ENCODE measurements at places on chromosomes 4 and X.

DNA sequence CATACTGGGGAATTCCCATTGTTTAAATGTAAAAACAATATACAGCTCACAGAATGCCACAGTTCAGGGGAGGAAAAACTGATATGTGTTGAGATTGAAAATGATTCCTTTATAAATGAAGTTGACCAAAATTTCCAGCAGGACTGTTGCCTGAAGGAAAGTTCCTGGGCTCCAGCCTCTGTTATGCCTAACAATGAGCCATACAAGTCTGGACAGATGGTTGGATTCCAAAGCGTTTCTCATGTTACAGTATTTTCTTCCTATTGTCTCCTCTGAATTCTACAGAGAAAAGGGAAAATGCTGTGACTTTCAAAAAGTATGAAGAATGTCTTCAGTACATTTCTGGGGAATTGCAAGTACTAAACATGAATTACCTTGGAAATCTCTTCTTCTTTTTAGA is 73.3 kb downstream of the ALPK1 start:
- DNase-seq: no peak

- no peak for DNase-seq
Observed at GRCh38 chrX:134525086-134525792, 65.3 kb downstream of the HPRT1 start.

- DNase-seq: no peak
Observed at GRCh38 chr4:8118035-8118434, 40.6 kb downstream of the ABLIM2 start.

- DNase-seq: no peak
Observed at GRCh38 chr4:31366041-31366440, 645.9 kb downstream of the PCDH7 start.

GRCh38 chrX:150907474-150907873 is 9.0 kb upstream of the CD99L2 start:
- no peak for DNase-seq

GRCh38 chr4:48138936-48139335 is 4.9 kb upstream of the TXK start:
- DNase-seq: no peak

GRCh38 chr4:126778348-126778747 is 854.4 kb upstream of the INTU start:
- DNase-seq: no peak

DNA sequence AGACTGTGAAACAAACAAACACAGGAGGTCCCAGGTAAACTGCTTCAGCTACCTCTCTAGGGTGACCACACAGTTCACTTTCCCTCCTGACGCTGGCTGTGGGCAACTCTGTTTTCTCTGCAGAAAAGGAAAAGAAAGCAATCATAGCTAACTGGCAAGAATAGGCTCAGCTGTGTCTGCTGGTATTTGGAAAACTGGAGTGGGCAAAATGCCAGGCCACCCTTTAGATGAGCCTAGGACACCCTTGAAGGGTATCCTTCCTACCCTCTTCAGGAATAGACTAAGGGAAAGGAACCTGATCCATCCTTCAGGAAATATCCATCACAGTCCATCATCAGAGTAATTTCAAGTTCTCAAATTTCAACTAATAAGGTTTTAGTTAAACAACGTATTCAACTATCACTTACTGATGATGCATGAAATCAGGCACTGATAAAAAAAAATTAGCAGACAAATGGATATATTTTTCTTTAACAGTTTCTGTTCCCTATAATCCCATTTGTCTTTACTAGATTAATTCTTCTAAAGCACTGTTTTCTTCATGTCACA is 60.9 kb downstream of the CAMK2D start:
- no peak for DNase-seq
